ENCODE measurements at places on chromosomes 3 and 15. TPM values are rescaled to one million over a fixed set of nuclear protein-coding genes. Genes with fewer than 3 reads are reported as not detected.

DNA sequence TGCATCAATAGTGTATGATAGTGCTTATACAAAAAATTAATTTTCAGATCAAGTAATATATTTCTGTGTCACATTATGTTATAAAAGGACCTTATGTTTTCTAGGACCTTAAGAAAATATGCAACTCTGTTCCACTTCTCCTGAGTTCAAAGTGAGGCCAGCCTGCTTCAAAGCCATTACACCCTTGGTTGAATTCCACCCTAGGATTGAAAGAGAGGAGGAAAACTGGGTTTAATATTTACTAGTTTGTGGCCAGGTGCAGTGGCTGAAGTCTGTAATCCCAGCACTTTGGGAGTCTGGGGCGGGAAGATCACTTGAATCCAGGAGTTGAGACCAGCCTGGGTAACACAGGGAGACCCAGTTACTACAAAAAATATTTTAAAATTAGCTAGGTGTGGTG lies 32.9 kb upstream of the NR1I2 start:
- DNase-seq, result no peak

DNA sequence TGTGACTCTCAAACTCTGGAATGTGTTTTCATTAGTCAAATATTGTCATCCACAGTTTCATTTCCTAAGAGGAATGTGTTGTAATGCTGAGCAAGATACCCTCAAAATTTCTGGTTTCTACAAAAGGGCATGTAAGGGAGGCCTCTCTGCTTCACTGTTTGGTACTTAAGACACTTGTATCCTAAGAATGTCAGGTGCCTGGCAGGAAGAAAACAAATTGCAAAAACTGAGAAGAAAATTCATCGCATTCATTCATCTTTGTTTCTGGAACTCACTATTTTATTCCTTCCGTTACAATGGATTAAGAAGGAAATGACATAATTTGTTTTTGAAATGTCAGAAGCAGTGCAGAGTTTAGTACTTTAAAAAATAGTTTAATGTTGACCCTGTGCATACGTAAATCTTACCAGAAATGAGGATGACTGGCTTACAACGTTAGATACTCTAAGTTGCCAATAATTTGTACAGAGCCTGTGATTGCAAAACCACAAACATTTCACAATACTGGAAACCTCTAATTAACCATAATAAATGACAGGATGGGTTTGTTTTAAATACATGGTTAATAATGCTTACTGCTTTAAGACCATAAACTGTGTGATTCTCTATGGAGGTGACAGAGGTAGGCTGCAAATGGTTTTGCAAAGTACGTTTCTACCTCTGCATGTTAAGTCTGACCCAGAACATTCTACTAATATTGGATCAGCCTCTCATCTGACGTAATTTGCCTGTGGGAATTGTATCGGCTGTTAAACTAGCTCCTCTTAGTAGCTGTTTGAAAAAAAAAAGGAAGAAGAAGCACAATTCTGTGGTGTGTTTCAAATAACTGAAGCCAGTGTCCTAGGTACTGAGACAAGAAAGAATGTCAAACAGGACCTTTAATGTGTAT lies 477.8 kb downstream of the RBMS3 start:
- DNase-seq, result peak; percentile 92

DNA sequence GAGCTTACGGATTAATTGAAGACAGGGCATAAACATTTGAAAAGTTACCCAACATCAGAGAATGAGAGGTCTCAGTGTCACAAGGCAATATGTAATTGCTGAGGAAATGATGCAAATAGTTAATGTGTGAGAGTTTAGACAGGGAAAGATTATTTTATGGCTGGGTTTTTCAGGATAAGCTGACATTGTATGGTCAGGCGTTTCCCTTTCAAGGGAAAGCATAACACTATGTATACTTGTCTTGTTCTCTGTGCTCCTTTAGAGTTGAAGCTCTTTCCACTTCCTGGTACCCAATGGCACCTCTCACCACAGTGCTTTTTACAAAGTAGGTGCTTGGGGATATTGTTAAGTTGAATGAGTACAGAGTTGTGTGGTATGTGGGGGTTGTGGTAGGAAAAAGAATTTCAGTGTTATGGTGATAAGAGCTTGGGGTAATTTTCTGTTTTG lies 19.9 kb downstream of the IQGAP1 start:
- DNase-seq, result no peak

- DNase-seq, result no peak
These were observed 15.6 kb downstream of the KAT2B start for GRCh38 chr3:20055842-20056241.

- peak; percentile 81 for DNase-seq
These were observed 27.8 kb downstream of the SHQ1 start for GRCh38 chr3:72820415-72820814.

- no peak for DNase-seq
These were observed 87.5 kb upstream of the PRR20G start for GRCh38 chr3:127375151-127375930.

The GOLGA8Q gene
- polyA plus RNA-seq, result not detected

DNA sequence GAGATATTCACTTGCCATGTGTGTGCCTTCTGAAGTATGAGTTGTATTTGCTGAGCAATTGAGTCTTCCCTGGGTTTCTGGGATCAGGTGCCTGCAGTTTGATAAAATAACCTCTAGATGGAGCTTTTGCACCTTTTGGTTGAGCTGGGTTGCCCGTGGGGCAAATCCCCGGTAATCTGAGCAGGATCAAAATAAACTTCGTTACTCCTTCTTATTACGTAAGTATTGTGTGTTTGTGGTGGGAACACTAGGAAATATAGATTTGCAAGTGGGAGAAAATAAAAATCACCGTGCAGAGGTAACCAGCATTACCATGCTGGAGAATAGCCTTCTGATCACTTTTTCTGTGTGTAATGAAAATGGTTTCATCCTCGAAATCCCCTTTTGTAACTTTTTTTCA lies 277.4 kb upstream of the NR2E3 start:
- peak; percentile 30 for DNase-seq

DNA sequence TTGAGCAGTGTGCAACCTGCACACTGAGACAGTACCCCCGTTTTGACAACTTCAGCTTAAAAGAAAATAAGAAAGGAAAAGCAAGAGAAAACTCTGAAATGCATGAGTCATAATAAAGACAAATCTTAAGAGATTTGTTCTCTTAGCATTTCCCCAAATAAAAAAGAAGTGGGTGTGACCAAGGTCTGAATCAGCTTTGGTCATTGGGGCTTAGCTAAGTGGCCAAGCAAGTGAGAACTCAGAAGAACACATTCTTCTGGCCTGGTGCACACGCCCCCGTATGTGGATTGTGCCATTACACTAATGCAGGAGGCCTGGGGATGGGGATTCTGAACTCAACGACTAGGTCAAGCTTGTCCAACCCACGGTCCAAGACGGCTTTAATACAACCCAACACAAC lies 56.9 kb upstream of the PDZRN3 start:
- no peak for DNase-seq

DNA sequence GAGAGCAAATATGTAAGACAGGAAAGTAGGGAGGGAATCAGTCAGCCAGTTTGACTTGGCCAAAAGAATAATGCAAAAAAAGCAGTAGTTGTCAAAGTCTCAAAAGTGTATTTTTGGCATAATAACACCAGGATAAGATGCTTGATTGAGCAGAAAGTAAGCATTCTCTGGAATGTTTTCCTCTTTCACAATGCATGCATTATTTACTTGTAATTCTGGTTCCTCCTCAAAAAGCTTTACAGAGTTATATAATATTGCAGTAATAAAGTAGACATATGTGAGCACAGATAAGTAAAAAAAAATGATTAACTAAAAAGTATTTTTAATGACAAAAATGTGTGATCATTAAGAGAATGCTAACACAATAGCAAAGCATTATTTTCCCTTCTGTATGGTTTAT lies 285.9 kb upstream of the BCHE start:
- DNase-seq, result no peak

DNA sequence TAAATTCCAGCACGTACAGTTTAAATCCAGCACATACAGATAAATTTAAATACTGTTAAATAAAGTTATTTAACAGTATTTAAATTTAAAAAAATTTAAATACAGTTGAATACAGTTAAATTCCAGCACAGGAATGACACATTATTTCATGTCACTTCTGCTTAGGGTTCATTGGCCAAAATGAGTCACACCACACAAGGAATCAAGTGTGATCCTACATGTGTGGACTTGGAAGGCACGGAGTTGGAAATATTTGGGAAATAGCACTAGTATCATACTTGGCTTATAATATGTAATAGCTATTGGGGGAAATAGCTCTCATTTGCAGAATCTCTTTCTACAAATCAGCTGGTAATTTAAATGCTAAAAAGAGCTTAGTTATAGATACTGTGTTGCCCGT lies 10.6 kb downstream of the RAB7A start:
- DNase-seq, result no peak

DNA sequence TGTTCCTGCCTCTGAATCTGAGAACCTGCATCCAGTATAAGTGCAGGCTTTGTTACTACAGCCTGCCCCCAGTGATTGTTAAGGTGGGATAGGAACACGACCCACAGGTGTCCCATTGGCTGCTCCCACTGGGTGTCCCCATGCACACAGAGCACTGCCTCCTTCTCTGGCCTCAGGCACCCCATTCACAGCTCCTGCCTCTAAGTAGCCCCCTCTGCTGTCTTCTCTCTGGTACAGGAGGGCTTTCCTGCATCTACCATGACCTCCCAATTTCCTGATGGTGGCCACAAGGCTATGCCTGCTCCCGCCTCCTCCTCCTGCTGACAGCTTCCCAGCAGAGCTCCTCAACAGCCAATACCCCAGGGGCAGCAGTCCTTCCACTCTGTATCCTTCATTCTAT lies 238.6 kb upstream of the TMC3 start:
- no peak for DNase-seq

The FSTL1 gene
- polyA plus RNA-seq, result 142 TPM

The GRK7 gene
- polyA plus RNA-seq, result not detected

DNA sequence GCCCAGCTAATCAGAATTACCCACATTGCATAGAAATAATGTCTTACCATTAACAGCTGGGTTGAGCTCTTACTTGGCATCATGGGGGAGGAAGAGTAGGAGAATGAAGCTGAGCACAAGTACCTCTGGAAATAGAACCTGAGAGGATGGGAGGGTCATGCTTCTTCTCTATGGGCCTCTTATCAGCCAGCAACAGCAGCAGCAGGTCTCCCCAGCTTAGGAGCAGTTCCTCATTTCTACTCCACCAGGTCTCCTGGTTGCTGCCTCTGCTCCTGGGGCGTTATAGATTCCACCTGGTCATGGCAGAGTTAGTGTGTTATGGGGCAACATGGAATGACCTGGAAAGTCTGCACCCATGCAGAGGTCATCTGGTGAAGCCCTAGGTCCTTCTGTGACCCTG lies 3.4 kb downstream of the FSD2 start:
- no peak for DNase-seq

DNA sequence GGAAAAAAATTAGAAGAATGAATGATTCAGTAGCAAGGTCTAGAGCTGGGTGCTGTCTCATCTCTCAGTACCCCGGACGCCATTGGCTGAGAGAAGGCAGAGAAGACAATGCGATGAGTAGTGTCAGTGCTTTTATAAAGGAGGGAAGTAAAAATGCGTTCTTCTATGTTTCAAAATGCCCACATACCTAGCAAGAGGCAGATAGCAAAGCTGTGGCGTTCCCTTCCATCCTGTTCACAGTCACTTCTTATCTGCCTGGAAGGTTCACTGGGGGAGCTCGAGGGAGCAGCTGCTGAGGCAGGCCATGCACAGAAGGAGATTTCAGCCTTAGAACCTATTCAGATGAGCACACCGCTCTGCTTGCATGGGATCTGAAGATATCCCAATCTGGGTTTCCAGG lies 234.0 kb downstream of the RPLP1 start:
- DNase-seq, result no peak

The STOML1 gene
- 15.6 TPM for polyA plus RNA-seq

The SI gene
- not detected for polyA plus RNA-seq

The KNG1 gene
- polyA plus RNA-seq, result not detected

The GPR171 gene
- not detected for polyA plus RNA-seq

The LSAMP gene
- 4.4 TPM for polyA plus RNA-seq

GRCh38 chr3:67001086-67001861 lies 3.2 kb downstream of the KBTBD8 start:
- DNase-seq, result no peak

The JMJD7 gene
- polyA plus RNA-seq, result 17.4 TPM

- no peak for DNase-seq
These were observed 215.2 kb upstream of the P2RY1 start for GRCh38 chr3:152619691-152620090.

Data from cardiac muscle cell (in vitro differentiated cells and primary cell).